ENCODE measurements at places on chromosomes 3 and 15. TPM values are rescaled to one million over a fixed set of nuclear protein-coding genes. Genes with fewer than 3 reads are reported as not detected.

DPPA2 gene
- total RNA-seq, result not detected

TUSC7 gene
- not detected for total RNA-seq

TRPM1 gene
- total RNA-seq, result not detected

GHRL gene
- total RNA-seq, result 1.1 TPM
